Fibroblast of skin of left quadriceps (primary cell): ENCODE measurements at places on chromosomes 5 and 9.
A peak's percentile ranks its signal among the peaks of the same experiment; 100 is the strongest.

DNA sequence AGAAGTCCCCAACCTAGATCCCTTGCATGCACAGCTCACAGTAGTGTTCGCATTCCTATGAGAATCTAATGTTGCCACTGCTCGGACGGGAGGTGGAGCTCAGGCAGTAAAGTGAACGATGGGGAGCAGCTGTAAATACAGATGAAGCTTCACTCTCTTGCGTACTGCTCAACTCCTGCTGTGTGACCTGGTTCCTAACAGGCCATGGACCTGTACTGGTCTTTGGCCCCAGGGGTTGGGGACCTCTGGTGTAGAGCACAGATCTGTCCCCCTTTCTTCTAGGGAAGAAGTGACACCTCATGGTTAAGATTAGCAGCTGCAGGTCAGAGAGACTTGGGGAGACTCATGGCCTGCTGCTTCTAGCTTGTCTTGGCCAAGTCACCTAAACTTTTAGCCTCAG is 7.1 kb downstream of the ARHGEF28 start:
- no peak for DNase-seq

DNA sequence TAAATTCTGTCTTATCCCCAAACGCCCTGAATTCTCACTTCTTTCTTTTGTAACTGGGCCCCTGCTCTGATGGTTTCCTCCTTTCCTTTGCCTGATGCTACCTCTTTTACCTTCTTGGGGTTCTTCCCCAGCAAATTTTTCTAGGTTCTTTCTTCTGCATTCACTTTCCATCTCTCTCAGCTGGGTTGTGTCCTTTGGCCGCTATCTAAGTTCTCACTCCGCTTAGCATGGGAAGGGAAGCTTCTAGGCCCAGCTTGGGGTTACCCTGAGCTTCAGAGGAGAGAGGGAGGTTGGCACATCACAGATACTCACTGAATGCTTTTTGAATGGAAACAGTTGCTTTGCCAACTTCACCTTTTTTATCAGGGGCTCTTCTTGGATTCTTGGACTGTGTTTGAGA is 17.0 kb downstream of the PALM2AKAP2 start:
- no peak for DNase-seq

- DNase-seq, result no peak
These were observed 33.5 kb downstream of the HAPLN1 start for GRCh38 chr5:83687124-83687619.

DNA sequence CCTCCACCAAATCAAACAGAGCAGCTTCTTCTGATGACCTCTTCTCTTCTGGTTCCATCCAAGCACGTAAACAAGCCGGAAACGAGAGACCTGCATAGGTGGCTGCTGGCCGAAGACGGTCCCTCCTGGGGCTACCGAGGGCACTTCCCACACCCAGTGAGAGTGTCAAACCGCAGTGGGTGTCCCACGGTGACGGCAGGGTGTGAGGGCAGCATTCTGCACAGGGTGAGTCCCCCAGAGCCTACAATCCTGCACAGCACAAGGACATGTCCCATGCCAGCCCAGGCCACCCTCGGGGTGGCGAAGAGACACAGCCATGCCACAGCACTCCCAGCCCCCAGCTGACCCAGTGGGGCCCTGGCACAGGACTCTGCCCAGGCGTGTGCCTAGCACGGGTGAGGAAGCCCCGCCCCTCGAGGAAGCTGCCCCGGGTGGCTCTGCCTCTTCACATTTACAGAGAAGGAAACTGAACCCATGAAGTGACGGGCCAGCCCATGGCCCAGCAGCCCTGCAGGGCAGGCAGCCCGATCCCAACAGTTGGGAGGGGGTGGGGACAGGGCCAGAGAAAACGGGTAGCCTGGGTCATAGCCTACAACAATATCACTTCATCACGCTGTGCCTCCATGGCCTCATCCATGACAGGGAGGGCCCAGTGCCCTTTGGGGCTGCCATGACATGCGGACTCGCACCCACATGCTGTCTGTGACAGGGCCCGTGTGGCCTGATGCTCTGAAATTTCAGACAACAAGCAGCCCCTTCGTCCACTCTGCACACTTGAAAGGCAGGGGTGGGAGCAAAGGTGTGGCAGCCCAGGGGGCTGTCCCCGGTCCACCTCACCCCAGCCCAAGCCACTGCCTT is 43.2 kb downstream of the SEMA4D start:
- no peak for DNase-seq

- DNase-seq, result peak; percentile 93
These were observed 11.0 kb upstream of the SH3RF2 start for GRCh38 chr5:145925353-145925752.

- no peak for DNase-seq
These were observed 27.9 kb upstream of the CTNNA1 start for GRCh38 chr5:138725153-138725817.

DNA sequence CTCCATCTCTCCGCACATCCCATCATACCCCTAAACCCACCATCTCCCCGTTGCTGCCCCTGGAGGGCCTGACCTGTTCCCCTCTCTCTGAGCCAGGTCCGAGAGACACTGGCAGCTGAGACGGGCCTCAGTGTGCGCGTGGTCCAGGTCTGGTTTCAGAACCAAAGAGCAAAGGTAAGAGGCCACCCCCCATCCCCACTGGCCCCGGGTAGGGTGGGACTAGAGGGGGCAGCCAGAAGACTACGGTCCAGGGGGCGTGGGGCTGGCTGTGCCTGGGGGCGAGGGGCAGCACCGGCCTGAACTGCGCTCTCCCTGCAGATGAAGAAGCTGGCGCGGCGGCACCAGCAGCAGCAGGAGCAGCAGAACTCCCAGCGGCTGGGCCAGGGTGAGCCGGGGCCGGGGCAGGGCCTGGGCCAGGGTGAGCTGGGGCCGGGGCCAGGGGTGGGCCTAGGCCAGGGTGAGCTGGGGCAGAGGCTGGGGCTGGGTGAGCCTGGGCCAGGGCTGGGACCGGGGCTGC is 79.8 kb downstream of the LMX1B start:
- DNase-seq, result no peak

GRCh38 chr9:5549658-5550650 is 39.6 kb downstream of the PDCD1LG2 start:
- DNase-seq, result peak; percentile 26

GRCh38 chr5:7846327-7846726 is 4.6 kb downstream of the CFAP90 start:
- no peak for DNase-seq

DNA sequence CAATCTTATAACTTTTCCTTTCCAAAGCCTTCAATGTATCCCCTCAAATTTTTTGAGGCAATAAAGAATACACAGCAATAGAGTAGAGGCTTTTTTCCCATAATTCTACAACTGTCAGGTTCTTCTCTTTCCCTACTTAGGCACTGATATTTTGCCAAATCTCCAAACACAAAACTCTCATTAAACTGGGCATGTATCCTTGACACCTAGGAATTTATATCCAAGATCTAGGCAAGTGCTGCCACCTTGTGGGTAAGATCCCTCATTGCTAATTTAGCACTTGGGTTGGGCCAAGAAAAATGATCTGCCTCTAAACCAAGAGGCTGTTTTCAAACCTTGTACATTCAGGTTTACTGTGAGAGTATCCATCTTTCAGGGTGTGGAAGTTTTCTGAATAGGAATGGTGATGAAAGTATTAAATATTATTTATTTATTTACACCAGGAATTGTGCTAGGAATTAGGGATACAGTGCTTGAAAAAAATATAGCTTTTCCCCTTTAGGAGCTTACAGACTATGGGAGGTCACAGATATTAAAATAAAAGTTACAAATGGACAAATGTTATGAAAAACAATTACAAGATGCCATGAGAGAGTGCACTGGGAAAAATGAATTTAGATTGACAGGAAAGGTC is 17.6 kb downstream of the TSTD2 start:
- peak; percentile 24 for DNase-seq

- DNase-seq, result no peak
These were observed 9.4 kb downstream of the HNRNPAB start for GRCh38 chr5:178213748-178214151.

- DNase-seq, result no peak
These were observed 67.8 kb downstream of the PSD2 start for GRCh38 chr5:139863361-139863760.

- DNase-seq, result no peak
These were observed at the start of gene TOR4A for GRCh38 chr9:137277329-137278041. Gene TOR4A (plus strand): TSS chr9:137277726. CDS start chr9:137278690, 964 bp downstream.

GRCh38 chr5:154047324-154047723 is 8.6 kb downstream of the MFAP3 start:
- DNase-seq, result no peak

GRCh38 chr9:36051317-36051716 is 14.6 kb downstream of the RECK start:
- DNase-seq, result no peak

- no peak for DNase-seq
These were observed 1012.3 kb downstream of the CDH9 start for GRCh38 chr5:26026044-26026443.

GRCh38 chr9:123998970-123999621 is 12.5 kb upstream of the LHX2 start:
- no peak for DNase-seq

GRCh38 chr5:2253040-2253975 is 370.6 kb upstream of the IRX4 start:
- DNase-seq, result no peak

GRCh38 chr5:54222336-54222735 is 88.0 kb downstream of the ARL15 start:
- DNase-seq, result no peak

DNA sequence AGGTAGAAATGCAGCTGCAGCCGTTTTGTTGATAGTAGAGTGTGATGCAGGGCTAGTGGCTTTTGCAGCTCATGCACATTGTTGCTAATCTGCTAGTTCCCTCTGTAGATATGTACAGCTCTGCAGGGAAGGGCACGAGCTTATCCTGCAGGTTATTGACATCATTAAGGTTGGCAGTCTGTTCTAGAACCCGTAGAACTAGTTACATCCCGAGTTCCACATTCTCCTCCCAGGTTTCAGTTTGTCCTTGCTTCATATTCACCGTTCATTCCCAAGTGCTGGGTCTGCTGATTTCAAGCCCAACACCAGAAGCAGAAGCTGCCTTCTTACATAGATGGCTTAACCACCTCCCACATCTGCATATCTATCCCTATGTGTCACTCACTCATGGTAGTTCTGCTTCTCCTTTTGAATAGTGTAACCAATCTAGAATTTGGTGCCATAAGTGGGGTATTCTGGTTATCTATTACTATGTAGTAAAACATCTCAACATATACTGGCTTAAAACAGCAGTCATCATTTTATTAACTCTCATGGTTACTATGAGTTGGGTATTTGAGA is 38.1 kb downstream of the CRHBP start:
- no peak for DNase-seq

GRCh38 chr5:53048248-53048647 is 59.1 kb downstream of the ITGA2 start:
- DNase-seq, result no peak

DNA sequence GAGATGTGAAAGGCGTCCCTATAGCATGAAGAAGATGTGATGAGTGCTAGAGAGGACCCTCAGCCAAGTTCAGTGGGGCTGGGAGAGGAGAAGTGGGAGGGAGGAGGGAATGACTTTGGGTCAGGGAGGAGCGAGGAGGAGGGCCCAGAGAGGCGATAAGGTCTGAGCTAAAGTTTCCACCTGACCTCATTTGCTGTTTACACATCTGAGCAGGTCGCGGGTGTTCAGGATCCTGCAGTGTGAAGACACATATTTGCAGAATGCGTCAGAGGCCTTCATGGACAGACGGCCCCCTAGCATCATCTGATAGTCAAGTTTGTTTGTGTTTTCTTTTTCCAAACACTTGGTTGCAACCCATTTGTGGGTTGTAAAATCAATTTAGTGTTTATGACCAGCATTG is 18.9 kb upstream of the IGFBPL1 start:
- peak; percentile 5 for DNase-seq

- DNase-seq, result no peak
These were observed 260.1 kb downstream of the PRELID2 start for GRCh38 chr5:145574889-145575573.

DNA sequence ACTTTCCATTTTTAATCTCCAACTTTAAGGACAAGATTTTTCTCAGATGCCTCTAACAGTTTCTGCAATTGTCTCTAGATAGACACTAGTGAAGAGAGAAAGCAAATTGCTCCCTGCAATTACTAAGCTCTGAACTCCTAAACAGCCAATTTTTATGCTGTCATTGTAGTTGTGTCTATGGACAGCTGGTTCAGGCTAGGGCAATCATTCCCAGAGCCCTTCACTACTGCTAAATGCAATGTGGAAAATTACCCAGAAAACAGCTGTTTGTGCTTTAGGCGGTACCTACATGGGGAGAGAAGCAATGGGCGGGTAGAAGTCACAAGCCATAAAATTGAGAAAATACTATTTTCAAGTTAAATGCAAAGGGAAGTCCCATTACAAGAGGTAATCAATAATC is 211.6 kb downstream of the SPOCK1 start:
- DNase-seq, result no peak

DNA sequence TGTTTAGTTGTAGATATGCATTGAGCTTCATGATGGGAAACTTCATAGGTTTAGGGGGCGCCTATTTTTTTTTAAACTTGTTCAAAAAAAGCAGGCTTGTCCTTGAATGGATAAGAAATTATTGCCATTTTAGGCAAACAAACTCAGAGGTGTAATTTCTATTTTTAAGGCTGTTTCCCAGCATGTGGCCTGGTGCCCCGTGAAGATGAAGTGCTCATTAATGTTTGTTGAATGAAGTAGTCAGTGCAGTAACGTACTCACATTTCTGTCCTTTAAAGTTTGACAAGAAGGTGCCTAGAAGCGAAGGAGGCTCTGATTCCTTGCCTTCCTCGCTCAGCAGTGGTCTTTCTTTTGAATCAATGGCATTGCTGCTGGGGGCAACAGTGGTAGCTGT is 54.3 kb downstream of the ZNF618 start:
- no peak for DNase-seq

- no peak for DNase-seq
These were observed 193.5 kb downstream of the GAPVD1 start for GRCh38 chr9:125455132-125455531.

- DNase-seq, result no peak
These were observed 67.2 kb downstream of the TTC39B start for GRCh38 chr9:15239816-15240215.

- DNase-seq, result no peak
These were observed 25.5 kb upstream of the RUSC2 start for GRCh38 chr9:35464141-35465025.

GRCh38 chr9:37034305-37034937 is 353 bp upstream of the PAX5 start:
- no peak for DNase-seq

GRCh38 chr5:78243091-78243490 is 51.4 kb downstream of the AP3B1 start:
- no peak for DNase-seq
